ENCODE measurements at places on chromosomes 5 and 9.

- DNase-seq: peak; percentile 39
Measured at GRCh38 chr9:112224401-112225289, 49.5 kb upstream of the SUSD1 start.

GRCh38 chr5:23268136-23268535 is 239.3 kb upstream of the PRDM9 start:
- no peak for DNase-seq

GRCh38 chr9:93673839-93674334 is 97.5 kb downstream of the PHF2 start:
- no peak for DNase-seq

- DNase-seq: no peak
Measured at GRCh38 chr9:120257483-120257882, 322.5 kb downstream of the CDK5RAP2 start.

DNA sequence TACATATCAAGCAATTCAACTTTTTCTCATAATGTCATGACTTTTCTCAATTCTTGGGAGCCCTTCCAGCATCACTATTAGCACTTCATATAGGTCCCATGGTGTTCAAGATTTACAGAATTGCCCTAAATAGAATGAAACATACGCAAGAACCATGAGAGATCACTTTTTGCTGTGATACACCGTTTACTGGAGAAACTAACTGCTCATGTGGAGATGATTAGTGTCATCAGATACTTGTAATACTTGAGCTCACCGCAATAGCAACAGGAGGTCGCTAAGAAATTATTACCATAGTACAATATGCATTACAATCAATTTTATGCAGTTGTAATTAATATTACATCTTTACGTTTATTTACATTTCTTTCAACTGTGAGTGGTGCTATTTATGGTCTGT is 4.8 kb upstream of the PCSK5 start:
- no peak for DNase-seq

- no peak for DNase-seq
Measured at GRCh38 chr5:110088676-110089436, 399.1 kb downstream of the MAN2A1 start.

- DNase-seq: no peak
Measured at GRCh38 chr5:14594378-14595074, 12.9 kb downstream of the OTULINL start.

DNA sequence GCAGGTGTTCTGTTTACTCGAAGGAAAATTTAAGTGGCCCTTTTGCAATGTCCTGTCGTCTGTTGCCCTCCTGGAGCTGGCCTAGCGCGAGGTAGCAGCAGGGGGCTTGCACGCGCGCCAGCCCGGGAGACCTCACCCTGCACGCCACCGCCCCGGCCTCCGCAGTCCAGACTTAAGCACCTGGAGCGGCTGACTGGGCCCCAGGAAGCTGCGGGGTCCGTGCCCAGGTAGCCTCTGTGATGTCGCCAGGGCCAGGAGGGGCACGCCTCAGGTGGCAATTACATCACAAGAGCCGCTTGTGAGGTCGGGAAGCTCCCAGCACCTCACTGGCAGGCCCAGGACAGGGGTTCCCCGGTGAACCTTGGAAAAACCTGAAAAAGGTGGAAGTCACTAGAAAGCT is at the start of gene SAXO1:
SAXO1 (minus strand) TSS at position 195 of the 400 bp plus-strand sequence. CDS start 301 bp downstream, outside the sequence.
- DNase-seq: no peak

GRCh38 chr9:126122901-126123616 is 203.6 kb upstream of the MVB12B start:
- no peak for DNase-seq

- no peak for DNase-seq
Measured at GRCh38 chr9:106324591-106325280, 538.2 kb upstream of the ZNF462 start.

GRCh38 chr9:75185585-75186170 is 97.4 kb downstream of the OSTF1 start:
- DNase-seq: no peak

DNA sequence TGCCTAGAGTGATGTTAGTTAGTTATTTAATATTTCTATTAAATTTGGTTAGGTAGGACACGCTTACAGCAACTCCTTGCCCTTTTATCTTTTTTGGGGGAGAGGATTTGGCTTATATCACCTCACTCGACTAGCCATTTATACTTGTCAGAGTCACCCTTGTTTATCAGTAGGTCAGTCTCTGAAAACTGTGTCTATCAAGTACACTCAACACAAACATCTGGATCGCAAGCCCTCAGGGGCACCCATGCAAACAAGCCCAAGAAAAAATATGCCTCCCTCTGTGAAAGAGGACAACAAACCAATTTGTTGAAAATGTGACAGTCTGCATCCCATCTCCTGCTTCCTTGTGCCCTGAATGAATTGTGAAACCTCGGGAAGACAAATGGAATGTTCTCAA is 139.9 kb downstream of the PLCXD3 start:
- DNase-seq: no peak

GRCh38 chr5:14745753-14746152 is 81.2 kb downstream of the OTULIN start:
- no peak for DNase-seq

GRCh38 chr5:68290260-68290674 is 74.7 kb downstream of the PIK3R1 start:
- no peak for DNase-seq

GRCh38 chr5:135388860-135389435 is 10.1 kb downstream of the MACROH2A1 start:
- DNase-seq: no peak

GRCh38 chr5:128253880-128254279 is 170.3 kb downstream of the SLC12A2 start:
- no peak for DNase-seq

DNA sequence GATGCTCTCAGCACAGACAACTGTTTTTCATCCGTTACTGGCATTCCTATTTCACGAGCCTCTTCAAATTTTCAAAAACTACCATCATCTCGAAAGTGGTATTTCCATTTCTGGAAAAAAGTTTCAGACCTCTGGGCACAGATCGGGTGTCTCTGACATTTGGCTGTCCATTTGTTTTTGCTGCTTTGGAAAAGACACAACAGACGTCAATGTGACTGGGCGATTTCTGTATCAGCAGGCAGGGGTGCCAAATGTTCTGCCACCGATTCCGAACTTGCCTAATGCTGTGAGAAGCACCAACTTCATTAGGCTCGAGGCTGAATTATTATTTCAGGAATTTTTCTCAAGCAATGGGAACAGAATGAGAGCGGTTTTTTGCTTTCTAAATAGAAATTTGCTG is 105.6 kb downstream of the ARSB start:
- DNase-seq: no peak

DNA sequence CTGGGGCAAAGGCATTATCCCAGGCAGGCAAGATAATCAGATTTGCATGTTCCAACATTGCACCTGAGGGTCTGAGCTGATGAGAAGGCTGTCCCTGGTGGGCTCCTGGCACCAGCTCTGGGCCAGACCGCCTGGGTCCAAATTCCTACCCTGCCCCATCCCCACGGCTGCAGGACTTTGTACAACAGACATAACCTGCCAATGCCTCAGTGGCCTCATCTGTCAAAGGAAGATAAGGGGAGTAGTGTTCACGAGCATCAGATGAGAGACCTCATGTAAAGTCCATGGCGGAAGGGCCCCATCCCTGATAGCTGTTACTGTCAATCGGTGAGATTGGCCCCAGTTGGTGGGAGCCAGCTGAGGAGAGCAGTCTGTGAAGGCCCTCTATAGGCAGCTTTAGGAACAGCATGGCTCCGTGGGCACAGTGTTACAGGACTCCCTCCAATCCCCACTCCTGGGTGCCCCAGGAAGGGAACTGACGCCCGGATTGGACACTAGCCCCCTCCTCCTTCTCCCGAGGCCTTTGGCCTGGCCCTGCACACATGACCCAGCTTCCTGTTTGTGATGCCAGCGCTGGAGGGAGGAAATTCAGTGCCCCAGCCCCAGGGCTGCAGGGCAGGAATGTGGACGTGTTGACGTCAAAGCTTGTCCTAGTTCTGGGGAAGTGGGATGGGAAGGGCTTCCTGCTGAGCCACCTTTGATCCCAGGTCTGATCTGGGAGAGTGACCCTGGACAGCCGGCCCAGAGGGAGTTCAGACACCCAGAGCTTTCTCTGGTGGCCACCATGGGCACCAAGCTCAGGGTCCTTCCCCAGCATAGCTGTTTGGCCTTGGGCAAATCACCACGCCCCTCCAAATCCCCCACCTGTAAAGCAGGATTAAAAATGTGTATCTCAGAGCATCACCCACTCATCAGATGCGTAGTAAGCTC is 56.2 kb downstream of the DUSP1 start:
- DNase-seq: no peak

DNA sequence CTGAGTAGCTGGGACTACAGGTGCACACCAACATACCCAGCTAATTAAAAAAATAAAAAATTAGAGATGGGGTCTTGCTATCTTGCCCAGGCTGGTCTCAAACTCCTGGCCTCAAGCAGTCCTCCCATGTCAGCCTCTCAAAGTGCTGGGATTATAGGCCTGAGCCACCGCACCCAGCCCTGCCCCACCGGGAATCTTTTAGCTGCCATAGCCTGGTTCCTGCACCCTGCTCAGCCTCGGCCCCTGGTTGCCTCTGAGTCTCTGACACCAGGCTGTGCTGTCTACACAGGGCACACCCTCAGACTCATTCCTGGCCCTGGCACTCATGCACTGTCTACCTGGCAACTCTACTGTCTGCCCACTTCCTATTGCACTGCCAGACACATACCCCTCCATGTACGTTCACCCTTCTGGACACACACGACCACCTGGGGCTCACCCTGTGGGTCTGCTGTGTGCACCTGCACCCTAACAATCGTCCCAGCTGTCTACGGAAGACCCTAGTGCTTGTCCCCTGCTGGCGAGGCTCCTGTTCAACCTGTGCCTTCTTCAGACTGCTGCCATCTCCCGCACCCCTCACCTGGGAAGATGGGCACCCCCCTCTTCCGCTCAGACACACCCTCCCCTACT is 1.4 kb downstream of the PROP1 start:
- no peak for DNase-seq

- no peak for DNase-seq
Measured at GRCh38 chr5:121151534-121151933, 687.4 kb downstream of the PRR16 start.

- DNase-seq: no peak
Measured at GRCh38 chr9:82492274-82492673, 503.7 kb downstream of the SPATA31D1 start.

DNA sequence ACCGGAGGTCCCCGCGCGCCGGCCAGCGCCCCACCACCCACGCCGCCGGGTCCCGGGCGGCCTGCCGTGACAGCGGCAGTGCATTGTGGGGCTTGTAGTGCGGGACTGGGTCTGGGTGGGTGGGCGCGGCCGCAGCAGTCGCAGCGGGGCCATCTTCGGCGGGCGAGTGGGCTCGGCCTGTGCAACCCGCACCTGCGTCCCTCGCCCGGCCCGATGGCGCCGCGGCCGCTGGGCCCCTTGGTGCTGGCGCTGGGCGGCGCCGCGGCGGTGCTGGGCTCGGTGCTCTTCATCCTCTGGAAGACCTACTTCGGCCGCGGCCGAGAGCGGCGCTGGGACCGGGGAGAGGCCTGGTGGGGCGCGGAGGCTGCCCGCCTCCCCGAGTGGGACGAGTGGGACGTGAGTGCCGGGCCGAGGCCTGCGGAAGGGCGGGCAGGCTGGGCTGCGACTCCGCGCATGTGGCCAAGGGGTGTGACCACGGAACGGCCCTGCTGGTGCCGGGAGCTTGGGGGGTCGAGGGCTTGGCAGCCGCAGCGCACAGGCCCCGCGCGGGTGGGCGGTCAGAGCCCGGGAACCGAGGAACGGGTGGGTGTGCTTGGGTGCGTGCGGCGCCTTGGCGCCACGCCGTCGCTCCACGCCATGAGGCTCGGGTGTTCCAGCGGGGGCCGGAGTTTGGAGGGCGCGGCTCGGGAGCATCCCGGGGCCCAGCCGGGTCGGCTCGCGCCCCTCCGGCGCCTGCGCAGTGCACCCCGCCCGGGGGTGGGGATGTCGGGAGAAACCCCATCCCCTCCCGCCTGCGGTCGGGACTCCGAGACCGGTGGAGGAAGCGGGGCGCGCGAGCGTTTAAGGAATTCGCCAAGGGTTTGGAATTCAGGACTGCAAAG is at the start of gene ARL10:
ARL10 (plus strand) TSS at position 137 of the 881 bp plus-strand sequence; CDS start at position 214, 77 bp downstream.
- peak; percentile 63 for DNase-seq

DNA sequence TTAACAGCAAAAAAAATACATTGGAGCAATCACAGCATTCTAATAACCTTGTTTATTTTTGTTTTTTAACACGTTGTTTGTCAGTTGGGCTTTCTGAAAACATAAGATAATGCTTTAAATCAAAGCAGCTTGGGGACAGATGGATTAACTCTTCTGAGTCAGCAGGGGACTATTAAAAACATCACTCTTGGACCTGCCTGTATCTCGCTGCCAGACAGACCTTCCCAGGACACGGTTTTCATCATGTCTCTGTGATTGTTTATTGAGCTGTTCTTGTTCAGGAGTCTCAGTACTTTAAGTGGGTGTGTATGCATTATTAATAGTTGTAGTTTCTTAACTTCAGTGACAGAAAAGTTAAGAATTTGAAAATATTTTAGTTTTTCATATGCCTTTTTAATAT is 173.2 kb downstream of the SH3GL2 start:
- no peak for DNase-seq

DNA sequence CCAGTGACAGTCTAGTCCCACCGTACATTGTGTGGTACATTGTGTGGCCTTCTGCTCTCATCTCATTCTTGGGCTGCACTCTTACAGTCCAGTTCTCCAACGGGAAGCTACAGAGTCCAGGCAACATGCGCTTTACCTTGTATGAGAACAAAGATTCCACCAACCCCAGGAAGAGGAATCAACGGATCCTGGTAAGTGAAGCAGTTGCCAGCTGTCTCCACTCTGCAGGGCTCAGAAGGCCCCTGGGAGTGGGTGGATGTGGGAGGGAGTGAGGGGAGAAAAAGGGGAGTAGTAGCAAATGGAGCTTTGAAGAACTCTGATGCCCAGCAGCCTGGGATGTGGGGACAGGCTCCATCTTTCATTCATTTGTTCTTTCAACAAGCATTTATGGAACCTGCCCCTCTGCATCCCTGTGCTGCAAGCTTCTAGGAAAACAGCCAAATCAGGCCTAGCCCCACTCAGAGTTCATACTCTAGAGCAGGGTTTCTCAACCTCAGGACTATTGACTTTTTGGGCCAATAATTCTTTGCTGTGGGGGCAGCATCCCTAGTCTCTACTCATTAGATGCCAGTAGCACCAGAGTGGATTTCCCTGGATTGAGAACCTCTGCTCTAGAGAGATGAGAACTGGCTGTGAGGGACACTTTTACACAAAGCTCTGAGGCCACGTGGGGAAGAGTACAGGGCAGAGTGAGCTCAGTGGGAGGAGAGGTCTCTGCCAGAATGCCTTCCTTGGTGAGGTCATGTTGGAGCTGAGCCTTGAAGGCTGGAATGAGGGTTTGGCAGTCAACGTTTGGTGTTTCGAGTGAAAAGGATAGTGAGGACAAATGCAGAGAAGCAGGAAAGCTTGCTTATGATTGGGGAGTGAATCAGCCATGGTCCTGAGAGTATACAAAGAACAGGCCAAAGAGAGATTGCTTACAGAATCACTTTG is 1.1 kb downstream of the POLR1E start:
- peak; percentile 66 for DNase-seq

DNA sequence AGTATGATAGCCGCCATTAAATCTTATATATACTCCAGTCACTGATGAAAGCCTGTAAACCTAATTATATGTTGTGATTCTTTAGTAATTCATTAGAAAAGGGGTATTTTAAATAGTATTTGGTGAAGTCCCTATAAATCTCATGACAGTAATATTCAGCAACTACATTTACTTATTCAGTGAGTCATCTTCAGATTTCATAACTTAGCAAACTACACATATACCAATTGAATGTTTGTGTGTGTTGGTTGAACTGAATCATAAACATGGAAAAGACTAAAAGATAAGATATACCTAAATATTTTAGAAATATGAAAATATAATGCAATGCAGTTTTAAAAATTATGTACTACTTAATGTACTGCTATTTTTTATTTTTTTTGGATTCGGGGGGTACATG is 1050.4 kb downstream of the MAT2B start:
- no peak for DNase-seq

All from HS-5 (cell line).